ENCODE measurements at places on chromosomes 1 and 21.

DNA sequence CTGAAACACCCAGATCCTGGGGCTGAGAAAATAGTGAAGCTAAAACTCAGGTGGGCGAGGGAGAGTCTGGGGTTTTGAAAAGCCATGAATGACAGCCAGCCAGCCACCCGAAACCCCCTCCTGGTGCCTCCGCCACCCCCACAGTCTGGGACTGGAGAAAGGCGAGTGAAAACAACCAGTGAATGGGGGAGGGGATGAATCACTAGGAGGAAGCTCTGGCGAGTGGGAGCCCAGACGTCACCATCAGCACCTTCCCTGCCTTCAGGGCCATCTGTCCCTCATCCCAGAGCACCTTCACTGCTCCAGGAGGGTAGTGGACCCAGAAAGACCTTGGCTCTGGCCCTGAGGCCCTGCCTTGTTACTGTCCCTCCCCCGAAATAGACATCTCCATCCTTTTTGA, 9.2 kb downstream of the RORC start:
- no peak for DNase-seq

- DNase-seq = peak; percentile 47
Observed at GRCh38 chr1:241499910-241500309, 19.6 kb downstream of the FH start.

DNA sequence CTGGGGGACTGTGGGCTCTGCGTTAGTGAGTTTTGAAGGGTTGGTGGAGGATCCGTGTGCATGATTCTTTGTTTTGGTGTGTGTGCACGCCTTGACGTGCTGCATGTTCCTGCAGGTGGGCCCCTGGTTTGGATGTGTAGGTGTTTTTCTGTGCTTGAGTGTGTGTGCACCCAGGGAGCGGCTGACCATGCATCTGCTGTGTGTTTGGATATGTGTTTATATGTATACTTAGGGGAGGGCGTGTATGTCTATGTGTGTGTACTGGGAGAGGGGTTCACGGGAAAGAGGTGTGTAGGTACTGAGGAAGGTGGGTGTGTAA, 1.1 kb downstream of the VANGL2 start:
- no peak for DNase-seq

DNA sequence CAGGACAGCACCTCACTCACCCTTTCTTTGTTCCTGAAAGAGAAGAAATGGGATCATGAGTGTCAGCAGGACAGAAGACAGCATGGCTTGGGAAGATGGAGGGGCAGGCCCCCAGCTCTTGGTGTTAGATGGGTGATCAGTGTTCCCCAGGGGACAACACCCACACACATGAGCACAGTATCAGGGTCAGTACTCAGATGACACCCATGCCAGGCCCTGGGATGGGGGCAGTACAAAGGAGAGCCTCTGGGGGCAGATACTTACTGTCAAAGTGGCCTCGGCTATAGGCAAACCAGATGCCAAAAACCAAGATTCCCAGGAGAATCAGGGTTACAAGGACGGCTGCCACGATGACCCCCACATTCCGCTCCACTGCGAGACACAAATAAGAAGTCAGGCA, 21.6 kb downstream of the F11R start:
- DNase-seq = no peak

DNA sequence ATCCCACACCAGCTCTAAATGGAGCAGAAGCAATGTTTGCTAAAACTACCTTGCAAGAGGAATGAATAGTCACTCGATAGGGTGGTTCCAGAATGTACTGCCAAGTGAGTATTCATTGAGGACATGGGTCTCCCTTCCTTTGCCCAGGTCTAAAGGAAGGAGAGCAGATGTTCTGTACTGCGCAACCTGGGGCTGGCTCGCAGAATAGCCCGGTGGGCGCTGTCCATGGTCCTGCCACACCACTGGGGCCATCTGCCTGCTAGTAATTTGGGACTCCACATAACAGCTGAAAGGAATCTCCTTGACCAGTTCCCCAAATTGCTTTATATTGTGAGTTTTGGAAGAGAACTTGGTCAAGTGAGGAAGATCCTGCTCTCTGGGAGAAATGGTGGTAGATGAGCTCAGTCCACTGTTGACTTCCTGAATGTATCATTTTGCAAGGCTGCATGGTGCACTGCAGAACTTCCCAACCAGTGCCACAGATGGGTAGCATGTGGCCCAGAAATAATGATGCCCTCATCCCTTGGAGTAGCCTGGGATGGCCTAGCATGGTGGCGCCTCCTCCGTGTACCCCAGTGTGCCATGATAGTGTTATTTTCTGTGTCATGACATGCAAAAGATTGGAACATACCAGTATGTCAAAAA, 5.7 kb downstream of the SLC6A17 start:
- peak; percentile 61 for DNase-seq

All from astrocyte of the spinal cord (primary cell).